ENCODE measurements at places on chromosomes 6 and 20. TPM values are rescaled to one million over a fixed set of nuclear protein-coding genes. Genes with fewer than 3 reads are reported as not detected.

DNA sequence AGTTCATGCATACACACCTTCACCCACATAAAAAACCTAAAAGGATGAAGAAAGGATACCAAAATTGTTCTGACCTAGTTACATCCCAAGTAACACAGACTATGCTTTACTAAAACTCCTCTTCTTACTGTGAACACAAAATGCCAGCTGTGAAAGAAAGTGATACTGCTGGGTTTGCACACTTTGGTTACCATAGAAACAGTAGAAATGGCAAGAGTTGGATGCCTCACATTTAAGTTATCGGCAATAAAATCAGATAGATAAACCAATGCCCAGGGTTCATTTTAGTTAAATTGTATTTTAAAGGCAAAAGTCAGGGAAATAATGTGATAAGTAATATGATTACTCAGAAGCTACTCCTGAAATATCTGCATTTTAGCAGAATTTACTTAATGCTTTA is 161.9 kb downstream of the CDK19 start:
- DNase-seq, result no peak

- no peak for DNase-seq
These were observed 162.4 kb upstream of the CST7 start for GRCh38 chr20:24786646-24787045.

DNA sequence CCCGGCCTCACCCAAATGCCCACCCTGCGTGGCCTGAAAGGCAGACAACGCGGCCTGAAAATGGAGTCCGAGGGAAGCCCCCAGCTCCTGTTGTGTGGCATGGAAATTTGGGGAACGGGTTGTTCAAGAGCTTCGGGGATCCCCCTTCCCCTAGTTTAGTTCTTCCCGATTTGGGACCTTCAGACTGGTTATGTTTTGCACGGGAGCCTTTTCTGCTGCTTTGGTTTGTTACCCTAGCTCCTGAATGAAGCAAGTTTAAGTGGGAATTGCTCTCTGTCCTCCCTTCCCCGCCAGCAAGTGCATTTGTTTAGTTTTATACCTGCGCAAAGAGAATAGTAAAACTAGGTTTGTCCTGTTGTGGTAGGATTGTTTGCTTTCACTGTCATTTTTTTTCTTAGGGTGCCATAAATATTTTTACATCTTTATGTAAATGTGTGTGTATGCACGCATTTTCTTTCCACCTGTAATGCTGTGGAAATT is 604 bp downstream of the SH3BGRL2 start:
- no peak for DNase-seq

DNA sequence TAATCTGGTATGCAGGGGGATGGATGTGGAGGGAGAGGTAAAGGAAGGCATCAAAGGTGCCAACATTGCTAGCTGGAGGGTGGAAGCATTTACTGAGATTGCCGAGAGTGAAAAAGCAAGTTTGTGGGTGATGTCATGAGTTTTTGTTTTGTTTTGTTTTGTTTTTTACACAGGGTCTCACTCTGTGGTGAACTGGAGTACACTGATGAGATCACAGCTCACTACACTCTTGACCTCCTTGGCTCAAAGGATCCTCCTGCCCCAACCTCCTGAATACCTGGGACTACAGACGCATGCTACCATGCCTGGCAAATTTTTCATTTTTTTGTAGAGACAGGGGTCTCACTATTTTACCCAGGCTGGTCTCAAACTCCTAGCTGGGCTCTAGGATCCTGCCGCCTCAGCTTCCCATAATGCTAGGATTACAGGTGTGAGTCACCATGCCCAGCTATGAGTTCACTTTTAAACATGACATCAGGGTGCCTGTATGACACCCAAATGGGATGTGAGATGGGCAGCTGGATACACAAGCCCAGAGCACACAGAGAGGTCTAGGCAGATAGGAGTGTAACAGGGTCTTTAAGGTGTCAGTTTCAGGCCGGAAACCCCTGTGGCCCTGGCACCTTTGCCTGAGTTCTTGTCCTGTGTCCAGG is 35.1 kb upstream of the HMGA1 start:
- peak; percentile 21 for DNase-seq

The APOBEC2 gene
- not detected for total RNA-seq

DNA sequence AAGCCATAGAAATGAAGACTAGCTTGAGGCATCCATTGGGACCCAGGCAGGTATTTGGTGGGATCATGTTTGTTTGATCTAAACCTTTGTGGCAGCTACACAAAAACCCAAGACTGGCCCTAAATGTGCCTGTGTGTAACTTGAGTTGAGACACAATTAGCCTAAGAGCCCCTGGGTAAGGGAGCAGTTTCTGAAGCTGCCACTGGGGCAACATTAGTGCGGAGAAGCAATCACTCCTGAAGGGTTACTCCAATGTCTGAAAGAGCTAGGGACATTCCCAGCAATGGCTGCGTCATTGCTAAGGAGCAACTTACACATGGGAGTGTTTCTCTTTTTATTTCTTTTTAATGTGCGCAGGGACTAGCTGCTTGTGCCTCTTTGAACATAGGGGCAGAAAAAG is 67.9 kb upstream of the EEF1E1 start:
- DNase-seq, result no peak

DNA sequence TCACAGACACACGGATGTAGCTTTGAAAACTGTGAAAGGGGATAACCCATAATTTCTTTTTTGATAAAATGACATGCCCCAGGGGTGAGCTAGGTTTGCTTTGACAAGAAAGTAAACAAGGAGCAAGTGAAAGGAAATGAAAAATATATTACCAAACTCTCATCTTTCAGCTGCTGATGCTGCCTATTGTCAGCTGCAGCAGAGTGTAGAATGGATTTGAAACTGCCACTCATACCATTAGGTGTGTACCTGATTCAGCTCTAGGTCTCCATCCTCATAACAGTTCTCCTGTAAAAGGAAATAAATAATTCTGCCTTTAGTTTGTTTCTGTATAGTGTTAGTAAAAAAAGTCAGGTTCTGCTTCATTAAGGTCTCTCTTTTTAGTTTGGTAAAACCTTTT is 415.1 kb upstream of the MARCKS start:
- DNase-seq, result no peak

DNA sequence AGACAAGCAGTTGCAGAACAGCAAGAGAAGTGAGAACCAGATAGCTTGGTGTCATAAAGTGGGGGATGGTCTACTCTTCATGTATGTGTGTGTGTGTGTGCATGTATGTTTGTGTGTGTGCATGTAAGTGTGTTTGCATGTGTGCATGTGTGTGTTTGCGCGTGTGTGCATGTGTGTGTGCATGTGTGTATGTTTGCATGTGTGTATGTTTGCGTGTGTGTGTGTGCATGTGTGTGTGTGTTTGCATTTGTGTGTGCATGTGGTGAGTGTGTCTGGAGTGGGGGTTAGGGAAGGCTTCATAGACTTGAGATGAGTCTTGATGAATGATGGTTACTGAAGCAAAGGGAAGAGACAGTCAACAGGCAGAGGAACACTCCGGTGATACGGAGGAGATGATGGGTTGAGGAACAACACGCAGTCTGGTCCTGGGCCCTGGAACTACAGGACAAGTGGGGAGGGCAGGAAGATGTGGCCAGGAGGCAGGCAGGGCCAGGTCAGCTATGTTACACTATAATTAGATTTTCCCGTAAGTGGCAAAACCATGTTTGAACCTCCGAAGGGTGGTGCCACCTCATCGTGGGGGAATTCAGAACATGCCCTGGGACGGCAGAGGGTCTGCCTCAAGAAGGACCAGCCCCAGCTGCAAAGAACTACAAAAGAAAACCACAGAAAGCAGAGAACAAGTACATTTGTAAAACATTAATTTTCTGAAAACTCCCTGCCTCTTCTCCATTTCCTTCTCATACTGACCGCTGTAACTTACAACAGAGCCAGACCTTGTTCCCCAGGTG is 38.7 kb upstream of the PDE10A start:
- DNase-seq, result no peak

The LINC00237 gene
- total RNA-seq, result not detected

The C6orf52 gene
- 0.50 TPM for total RNA-seq

GRCh38 chr6:166744223-166745134 is 117.4 kb upstream of the RPS6KA2 start:
- no peak for DNase-seq

The SAMD3 gene
- total RNA-seq, result not detected

DNA sequence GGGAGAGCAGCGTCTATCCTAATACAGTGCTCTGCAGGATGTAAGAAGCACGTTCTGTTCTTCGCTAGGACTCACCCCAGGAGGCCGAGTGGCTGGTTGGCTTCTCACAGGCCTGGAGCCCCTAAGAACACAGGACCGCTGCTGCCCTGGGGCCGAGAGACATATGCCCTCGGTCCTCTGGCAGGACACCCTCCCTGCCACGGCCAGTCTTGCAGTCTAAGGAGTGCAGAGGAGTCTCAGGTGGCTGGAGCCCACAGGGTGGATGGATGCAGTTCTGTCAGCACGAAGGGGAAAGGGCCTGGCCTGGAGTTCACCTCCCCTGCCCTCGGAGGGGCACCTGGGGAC is 96.5 kb downstream of the SMOC2 start:
- DNase-seq, result no peak

DNA sequence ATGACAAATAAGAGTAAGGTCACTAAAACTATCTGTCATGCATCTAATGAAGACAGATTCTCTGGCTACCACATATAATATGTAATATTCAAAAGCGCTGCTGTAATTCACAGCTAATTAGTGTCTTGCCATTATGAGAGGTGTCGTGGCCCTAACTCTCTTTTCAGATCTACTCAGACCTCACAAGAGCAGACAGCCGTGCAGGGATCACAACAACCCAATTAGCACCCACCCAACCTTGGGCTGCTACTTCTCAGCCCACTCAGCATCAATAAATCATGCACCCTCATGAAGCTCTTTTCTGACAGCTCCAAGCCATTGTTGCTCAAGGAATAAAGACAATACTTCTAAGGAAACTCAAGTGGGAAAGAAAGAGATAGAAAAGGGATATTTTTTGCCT is 61.5 kb downstream of the FRK start:
- DNase-seq, result no peak

GRCh38 chr6:90149280-90149679 is 147.4 kb downstream of the BACH2 start:
- DNase-seq, result peak; percentile 31

- DNase-seq, result no peak
These were observed 3.1 kb downstream of the NOP56 start for GRCh38 chr20:2655331-2656116.

GRCh38 chr6:132592855-132593254 is 3.3 kb upstream of the TAAR5 start:
- DNase-seq, result no peak

The RGS17 gene
- total RNA-seq, result 0.50 TPM

DNA sequence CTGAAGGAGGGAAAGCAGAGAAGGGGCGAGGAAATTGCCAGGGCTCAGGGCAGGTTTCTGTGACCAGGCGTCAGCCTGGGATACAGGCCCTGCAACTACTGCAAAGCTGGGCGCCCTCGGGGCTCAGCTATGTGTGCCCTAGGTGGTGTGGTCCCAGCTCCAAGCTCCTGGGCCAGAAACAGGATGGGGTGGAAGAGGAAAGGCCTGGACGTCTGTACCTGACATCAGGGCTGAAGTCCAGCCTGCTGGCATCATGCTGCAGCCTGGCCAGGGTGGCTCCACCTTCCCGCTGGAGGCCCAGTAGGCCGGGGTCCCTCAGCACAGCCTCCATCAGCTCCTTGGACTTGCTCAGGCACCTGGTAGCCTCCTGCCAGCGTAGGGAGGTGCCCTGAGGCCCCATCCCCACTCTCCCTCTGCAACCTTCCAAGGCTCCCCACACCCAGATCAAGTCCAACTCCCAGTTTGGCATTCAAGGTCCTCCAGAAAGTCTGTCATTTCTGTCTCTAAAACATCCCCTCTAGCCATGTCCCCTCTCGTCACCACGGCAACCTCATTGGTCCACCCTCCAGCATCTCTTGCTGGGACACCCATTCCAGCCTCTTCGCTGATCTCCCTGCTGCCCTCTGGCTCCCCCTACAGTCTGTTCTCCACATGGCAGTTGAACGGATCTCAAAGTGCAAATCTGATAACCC is 38.2 kb downstream of the KIAA1755 start:
- DNase-seq, result peak; percentile 37

The MMP24 gene
- 0.12 TPM for total RNA-seq

- no peak for DNase-seq
These were observed 556 bp upstream of the YWHAB start for GRCh38 chr20:44884907-44885391.

GRCh38 chr6:74534465-74535211 is 671.2 kb downstream of the COL12A1 start:
- peak; percentile 3 for DNase-seq

The PRL gene
- total RNA-seq, result not detected

The TBXT gene
- total RNA-seq, result not detected

GRCh38 chr6:51302431-51302830 is 483.8 kb downstream of the TFAP2B start:
- no peak for DNase-seq

DNA sequence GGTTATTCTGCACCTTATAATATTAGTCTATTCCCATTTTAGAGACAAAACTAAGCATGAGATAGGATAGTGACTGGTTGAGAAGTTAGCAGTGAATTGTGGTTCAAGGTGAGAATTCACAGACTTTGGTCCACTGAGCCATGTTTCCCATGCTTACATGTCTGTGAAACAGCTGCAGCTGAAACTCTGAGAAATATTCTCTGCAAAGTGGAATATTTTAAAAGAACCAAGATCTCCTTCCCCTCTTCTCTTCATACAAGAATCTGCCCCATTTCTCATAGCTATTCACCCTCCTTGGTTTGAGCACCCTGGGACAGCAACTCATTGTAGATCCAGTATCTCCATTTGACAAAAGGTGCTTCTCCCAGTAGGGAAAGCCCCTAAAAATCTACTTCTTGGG is 70.2 kb upstream of the TMEM170B start:
- no peak for DNase-seq

- DNase-seq, result no peak
These were observed 22.0 kb upstream of the KIF25 start for GRCh38 chr6:167975458-167975857.

- peak; percentile 39 for DNase-seq
These were observed 279.4 kb downstream of the RFPL4B start for GRCh38 chr6:112626468-112627082.

The TMEM74B gene
- 1.6 TPM for total RNA-seq

DNA sequence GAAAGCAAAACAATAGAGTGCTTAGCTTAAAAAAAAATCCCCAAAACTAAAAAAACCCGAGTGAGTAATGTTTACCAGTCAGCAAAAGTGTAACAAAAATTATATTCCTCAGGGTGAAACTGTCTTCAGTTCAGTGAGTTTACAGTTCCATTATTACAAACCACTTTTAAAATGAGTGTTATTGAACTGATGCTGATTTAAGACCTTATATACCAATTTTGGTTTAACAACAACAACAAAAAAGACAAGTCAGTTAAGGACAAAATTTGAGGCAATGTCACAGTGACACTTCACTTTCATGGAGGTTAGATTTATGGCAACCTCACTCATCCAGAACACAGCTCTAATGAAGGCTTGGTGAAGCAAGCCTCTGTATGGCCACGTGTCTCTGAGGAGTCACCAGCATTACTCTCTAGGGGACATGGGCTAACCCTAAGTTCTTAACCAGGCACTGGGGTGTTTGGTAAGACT is 630.8 kb downstream of the PHF3 start:
- DNase-seq, result no peak

The PKIB gene
- 24.9 TPM for total RNA-seq

GRCh38 chr6:142518126-142518525 is 216.3 kb downstream of the ADGRG6 start:
- DNase-seq, result peak; percentile 2

The LHFPL5 gene
- not detected for total RNA-seq

The CFAP206 gene
- 1.2 TPM for total RNA-seq
